Stimulated activated effector memory CD8-positive, alpha-beta T cell treated with anti-CD3 and anti-CD28 coated beads, Interleukin-12 subunit alpha, Interleukin-12 subunit beta, amount 100 ng/mL, for 72 hours (primary cell): ENCODE measurements at places on chromosomes 3 and 15.

DNA sequence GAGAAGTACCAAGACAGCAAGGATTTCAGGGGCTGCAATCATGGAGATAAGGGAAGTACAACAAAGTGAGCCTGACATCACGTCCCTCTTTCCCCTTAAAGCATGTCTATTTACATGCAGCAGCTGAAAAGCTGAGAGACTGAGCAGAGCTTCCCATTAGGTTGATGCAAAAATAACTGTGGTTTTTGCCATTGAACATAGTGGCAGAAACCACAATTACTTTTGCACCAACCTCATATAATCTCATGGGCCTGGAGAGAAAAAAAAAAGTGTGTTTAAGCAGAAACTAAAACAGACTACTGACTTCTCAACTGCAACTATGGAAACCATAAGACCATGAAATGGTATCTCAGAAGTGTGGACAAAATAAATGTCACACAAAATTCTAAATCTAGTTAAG is 48.3 kb downstream of the CCDC12 start:
- DNase-seq, result no peak

DNA sequence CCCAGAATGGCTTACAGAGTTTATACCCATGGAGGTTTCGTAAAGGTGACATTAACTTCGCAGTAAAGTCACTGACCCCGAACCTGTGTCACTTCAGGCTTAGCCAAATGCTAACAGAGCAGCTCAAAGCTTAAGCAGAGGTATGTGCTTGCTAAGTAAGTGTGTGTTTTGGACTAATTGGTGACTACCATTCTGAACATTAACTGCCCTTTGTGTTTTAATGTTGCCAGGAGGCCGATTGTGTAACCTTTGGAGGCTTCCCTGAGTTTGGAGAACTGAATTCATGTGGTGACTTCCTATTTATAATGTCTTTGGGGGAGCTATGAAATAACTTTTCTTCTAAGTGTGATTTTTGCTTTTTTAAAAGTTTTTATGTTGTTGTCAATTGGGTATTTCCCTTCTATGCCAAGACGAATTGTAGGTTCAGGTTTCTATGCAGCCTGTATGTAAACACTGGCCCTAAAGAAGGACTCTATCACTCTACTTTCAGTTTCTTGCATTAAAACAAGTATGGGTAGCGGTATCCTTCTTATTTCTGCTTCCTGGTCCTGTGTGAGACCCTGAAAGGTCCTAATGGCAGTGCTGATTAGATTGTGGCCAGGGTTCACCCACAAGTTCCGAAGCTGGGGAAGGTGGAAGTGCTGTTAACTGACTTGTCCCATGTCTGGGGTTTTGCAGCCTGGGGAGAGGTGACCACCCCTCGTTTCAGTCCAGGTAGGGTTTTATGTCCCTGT is 86.3 kb downstream of the IGF1R start:
- no peak for DNase-seq

- no peak for DNase-seq
Measured at GRCh38 chr3:13515786-13516759, 32.9 kb upstream of the FBLN2 start.

GRCh38 chr15:100572362-100572983 is 29.5 kb downstream of the LINS1 start:
- no peak for DNase-seq
